Fibroblast of skin of left biceps (primary cell): ENCODE measurements at places on chromosomes 3 and 15.

- DNase-seq: no peak
Observed at GRCh38 chr15:58147171-58147611, 9.0 kb downstream of the AQP9 start.

GRCh38 chr3:45498532-45498931 is 96.0 kb upstream of the LIMD1 start:
- no peak for DNase-seq

DNA sequence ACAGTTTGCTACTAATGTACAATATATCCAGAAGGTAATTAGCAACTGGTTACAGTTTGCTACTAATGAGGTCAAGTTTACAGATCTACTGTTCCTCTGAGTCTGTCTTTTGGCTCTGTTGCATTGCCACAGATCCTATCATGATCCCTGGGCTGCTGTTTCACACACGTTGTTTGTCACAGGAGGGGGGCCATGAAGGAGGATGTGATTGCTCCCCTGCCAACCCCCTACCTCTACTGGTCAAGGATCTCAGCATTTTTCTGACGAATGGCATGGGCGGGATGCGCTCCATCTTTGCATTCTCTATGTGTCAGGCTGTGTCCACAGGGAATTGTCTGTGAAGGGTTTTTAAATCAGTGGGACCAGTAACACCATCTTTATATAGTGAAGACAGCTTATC is 91.9 kb downstream of the CHL1 start:
- no peak for DNase-seq

GRCh38 chr15:65837301-65838294 is 31.7 kb upstream of the RAB11A start:
- DNase-seq: no peak

- DNase-seq: peak; percentile 27
Observed at GRCh38 chr15:93523481-93523880, 434.5 kb upstream of the RGMA start.

DNA sequence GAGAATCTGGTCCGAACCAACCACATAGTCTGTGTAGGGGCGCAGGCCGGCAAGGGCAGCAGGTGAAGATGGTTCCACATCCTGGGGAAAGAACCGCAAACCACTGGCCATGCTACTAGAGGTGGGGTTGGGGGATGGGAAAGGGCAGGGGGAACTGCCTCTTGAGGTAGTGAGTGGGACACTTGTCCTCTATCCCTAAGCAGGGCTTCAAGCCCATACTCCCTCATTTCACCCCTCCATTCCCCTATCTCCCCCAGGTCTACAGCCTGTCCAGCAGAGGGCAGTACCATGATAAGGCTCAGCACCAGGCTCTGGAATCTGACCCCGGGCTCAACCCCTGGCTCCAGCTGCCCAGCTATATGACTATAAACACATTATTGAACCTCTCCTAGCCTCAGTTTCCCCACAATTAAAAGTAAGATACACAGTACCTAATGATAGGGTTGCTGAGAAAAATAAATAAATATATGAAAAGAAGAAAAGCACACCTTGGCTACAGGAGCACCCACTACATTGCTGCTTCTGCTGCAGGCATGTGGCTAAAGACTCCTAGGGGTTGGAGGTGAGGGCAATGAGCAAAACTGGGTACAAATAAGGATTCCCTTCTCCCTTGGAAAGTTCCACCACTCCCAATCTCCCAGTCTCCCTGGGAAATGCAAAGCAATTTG is 6.3 kb downstream of the GORASP1 start:
- no peak for DNase-seq

GRCh38 chr15:65372787-65373067 is 5.1 kb downstream of the IGDCC3 start:
- DNase-seq: no peak

DNA sequence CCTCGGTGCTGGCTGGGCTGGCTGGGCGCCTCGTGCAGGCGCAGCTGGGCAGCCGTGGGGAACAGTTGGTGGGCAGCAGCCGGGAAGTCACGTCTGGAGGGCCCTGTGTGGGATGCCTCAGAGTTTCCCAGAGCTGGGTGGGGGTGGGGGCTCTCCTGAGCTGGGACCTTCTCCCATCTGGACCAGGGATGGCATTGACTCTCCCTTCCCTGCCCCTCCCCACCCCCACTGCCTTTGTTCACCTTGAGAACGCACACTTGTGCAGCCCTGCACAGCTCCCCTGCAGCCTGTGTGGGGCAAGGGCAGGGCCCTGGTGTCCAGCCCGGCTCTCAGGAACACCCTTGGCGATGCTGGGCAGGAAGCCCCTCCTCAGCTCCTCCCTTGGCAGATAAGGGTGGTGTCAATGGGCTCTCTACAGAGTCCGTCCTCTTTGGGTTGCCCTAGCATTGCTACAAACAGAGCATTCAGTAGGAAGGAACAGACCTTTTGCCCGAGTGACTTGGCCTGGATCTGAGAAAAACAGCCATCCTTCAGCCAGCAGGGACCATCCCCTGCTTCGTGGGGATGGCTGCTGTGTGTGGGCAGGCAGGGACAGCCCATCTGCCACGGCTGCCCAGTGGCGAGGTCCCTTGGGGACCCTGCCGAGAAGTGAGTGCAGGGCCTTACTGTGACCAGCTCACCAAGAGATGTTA is 25.5 kb upstream of the KLF13 start:
- DNase-seq: no peak

GRCh38 chr3:119973018-119973646 is 121.1 kb downstream of the GSK3B start:
- no peak for DNase-seq

DNA sequence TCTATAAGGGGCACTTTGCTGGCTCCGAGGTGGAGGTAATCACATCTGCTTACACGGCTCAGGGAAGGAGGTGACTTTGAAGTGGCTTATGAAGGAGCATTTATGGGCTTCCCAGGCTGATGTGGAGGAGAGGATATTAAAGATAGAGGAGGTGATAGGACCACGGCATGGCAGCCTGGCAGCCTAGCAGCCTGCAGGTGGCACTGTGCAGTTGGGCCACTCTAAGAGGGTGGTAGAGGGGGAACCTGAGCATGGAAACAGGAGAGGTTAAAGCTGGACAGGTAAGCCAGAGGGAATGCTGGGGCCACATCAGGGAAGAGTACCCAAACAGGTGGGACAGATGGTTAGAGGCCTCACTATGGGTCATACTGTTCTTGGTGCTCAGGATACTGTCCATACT is 375.0 kb downstream of the WDR72 start:
- no peak for DNase-seq

- DNase-seq: no peak
Observed at GRCh38 chr3:102826636-102827035, 391.8 kb downstream of the ZPLD1 start.

DNA sequence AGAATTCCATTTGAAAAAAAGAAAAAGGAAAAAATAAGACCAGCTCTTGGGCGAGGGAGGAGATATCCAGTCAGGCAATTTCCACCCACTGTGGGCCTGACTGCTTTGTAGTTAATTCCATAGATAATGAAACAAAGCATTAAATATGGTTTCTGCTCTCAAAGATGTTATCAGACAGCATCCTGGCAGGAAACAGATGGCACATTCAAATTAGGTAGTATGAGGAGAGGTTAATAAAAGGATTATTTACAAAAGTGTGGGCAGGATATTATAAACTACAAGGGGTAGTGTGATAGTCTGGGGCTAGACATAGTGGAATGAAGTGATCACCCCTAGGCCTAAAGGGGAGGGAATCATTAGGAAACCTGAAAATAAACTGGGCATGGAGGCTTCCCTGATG is 193.2 kb downstream of the CLSTN2 start:
- no peak for DNase-seq

DNA sequence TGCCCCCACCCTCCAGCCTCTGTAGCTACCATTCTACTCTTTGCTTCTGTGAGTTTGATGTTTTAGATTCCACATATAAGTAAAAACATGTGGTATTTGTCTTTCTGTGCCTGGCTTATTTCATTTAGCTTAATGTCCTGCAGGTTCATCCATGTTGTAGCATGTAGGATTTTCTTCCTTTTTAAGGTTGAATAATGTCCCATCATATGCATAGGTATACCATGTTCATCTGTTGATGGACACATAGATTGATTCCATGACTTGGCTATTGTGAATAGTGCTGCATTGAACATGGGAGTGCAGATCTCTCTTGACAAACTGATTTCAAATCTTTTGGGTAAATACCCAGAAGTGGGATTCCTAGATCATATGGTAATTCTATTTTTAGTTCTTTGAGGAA is 11.8 kb downstream of the THSD4 start:
- no peak for DNase-seq

DNA sequence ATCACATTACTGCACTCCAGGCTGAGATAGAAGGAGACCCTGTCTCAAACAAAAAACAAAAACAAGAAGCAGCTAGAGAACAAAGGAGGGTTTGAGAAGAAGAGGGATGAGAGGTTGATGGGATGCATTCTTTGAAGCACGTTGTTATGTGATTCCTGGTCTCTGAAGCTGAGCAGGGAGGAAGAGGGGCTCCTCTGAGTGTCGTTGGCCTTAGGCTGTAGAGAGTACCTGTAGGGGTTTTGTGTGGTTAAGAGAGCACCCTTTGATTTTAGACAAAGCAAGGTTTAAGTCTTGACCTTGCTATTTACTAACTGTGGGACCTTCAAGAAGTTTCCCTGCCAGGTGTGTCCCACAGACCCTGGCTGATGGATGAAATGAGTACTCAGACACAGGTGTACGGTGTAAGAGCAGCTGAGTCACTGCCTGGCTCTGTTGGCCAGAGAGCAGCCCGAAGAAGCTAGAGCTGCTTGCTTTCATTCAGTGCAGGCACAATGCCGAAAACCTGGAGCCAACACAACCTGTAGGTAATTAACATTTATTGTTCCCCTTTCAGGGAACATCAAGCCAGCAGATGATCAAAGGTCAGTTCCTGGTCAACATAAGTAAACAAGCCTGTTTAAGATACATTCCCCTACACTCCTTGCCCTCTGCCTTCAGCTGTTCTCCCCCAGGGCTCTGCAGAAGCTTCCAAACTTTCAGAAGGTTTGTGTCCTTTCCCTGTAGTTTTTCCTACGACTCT is 67.2 kb downstream of the LRRK1 start:
- no peak for DNase-seq

GRCh38 chr3:113607219-113607596 is 74.9 kb downstream of the SIDT1 start:
- DNase-seq: no peak
